Activated T-helper 17 cell treated with anti-CD3 and anti-CD28 coated beads, Interleukin-2, amount 50 U/mL, for 72 hours (primary cell): ENCODE measurements at places on chromosomes 1 and 21.
A peak's percentile ranks its signal among the peaks of the same experiment; 100 is the strongest.

GRCh38 chr1:199261328-199261727 lies 622.5 kb downstream of the PTPRC start:
- ATAC-seq = no peak

DNA sequence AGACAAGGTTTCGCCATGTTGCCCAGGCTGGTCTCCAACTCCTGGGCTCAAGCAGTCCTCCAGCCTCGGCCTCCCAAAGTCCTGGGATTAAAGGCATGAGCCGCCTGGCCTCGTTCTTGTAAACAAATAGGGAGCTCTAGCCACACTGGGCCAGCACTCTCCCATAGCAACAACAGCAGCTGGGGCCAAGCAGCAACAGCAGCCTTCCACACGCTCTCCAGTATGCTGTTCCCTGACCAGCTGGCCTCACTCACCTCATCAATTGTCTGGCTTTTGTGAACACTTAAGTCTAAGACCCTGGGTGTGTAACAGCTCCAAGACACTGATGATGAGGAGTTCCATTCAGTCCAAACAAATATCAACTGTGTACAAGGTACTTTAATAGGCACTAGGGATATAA lies 16.9 kb upstream of the GLIS1 start:
- no peak for ATAC-seq

DNA sequence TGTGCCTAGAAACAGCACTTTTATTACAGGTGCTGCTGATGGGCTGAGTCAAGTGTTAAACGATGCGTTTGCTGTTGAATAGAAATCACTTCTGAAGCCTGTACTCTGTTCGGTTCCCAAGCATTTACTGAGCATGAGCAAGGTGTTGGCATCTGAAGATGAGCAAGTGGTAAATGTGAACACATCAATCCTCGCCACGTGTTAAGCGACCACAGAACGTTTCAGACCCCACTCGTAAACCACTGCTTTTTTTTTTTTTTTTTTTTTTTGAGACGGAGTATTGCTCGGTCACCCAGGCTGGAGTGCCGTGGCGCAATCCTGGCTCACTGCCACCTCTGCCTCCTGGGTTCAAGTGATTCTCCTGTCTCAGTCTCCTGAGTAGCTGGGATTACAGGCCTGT lies 241.2 kb downstream of the SETD4 start:
- no peak for ATAC-seq

DNA sequence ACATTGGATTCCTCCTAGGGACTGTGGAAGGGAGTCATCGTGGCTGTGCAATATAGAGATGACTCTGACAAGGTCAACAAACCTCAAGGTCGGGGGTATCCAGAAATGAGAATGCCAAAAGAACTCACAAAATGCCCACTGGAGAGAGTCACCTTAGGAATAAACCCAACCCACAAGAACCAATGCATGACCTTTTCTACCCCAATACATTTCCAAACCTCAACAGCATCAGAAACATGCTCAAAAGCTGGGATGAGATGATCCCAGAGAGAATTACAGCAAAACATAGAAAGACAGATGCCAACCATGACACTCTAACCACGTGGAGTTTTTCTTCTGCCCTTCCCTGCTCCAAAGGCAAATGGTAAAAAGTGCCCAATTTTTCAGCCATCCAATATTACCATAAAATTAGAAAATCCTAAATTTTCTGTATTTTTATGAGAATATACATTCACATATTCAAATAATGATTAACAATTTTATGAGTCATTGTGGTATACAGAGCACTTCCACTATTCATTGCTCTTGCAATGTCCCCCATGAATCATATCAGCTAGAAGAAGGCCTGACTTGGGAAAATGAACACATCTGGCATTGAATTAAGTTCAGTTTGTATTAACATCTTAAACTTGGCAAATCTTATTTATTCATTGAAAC lies 88.2 kb upstream of the PALMD start:
- ATAC-seq = no peak

DNA sequence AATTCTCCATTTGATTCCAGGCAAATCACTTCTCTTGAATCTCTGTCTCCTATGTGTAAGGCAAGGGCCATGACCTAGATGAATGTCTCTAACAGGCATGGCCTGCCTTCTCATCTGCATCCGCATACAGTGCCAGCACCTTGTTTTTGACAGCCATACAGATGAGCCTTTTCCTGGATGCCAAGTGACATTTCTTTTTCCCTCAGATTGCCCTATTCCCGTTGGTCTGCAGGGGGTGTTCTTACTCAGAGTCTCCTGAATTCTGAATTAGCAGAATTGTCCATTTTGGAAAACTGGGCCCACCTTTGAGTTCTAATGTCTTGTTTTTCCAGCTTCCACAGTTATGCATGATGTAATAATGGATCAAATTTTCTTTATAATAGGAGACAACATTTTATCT lies 88.0 kb upstream of the ADAR start:
- ATAC-seq = no peak

- ATAC-seq = no peak
Observed at GRCh38 chr1:47679301-47679791, 241.5 kb downstream of the FOXD2 start.

DNA sequence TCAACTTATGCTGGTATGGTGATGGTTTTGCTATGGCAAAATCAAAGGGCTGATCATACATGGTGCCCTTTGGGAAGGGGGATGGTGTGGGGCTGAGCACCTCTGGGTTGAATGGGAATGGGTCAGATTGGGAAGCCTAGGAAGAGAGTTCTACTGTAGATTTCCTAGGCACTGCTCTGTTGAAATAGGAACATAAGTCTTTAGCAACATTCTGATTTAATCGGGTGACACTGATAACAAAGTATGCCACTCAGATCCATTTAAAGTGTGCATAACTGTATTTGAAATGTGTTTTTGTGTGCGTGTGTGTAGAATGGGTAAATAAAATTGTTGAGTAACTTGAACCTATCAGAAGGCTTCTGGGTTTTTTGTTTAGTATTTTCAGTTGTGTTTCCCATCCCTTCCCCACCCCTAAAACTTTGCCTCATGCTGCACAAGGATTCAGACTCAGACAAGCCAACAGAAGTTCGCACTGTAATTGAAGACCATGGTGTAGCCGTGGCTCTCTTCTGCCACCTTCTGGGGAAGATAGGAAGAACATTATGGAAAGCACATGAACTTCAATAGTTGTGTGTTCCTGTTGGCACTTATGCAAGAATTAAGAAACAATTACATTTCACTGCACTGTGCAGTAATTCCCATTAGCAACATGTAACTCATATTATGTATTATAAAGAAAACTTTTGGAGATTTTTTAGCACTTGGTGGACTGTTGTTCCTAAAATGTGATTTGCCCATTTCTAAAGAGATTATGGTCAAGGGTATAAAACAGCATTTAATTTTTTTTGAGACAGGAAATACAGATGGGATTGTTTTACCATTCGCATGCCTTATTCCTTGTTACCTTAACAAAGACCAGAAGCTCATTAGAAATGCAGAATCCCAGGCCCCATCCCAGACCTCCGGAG lies 10.9 kb upstream of the C4BPB start:
- peak; percentile 79 for ATAC-seq

DNA sequence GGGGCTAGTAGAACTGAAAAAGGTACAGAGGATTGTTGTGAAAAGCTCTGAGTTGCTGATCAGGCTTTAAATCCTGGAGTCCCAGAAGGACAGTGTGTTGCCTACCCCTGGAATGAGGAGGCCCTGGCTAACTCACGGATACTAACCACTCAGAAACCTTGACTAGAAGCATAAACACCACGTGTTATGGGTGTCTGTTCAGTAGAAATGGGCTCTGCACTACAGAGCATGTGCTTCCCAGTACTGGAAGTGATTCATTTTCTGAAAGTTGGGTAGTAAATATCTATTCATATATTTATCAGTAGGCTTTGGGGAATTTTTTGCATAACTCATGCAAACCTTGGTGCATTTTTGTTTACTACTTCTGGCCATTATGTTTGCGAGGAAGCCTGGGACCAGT lies 15.1 kb upstream of the CLCA1 start:
- ATAC-seq = peak; percentile 55
